ENCODE measurements at places on chromosomes 5 and 9.

- DNase-seq = no peak
Observed at GRCh38 chr5:72555871-72556270, 48.7 kb upstream of the ZNF366 start.

GRCh38 chr5:2459251-2459650, 292.2 kb downstream of the IRX2 start:
- DNase-seq = no peak

- no peak for DNase-seq
Observed at GRCh38 chr9:20835377-20836286, 151.6 kb downstream of the FOCAD start.

DNA sequence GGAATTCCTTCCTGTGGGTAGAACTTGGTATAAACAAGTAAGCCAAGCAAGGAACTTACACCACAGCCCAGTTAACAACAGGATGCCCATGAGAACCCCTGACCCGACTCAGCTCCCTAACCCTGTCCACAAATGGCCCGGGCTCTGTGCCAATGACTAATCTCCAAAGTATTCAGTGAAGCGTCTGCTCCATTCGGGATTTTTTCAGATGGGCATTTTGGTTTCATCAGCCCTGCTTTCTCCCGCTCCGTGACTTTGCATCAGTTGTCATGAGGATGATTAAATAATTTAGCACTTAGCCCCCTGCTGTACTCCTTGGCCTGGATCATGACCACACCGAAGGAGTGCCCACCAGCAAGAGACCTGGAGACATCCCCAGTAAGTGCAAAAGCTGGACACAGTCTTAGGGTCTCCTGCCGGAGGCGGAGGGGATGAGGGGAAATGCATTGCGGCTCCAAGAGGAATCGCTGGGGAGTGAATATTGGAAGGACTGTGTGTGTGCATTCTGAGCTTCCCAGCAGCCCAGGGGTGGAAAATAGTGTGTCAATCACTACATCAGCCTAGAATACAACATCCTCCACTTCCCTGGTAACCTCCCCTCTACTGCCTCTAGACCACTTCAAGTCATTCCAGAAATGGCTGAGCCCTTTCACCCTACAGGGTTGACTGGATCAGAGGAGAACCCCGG, 41.4 kb upstream of the DNAH5 start:
- DNase-seq = peak; percentile 64

DNA sequence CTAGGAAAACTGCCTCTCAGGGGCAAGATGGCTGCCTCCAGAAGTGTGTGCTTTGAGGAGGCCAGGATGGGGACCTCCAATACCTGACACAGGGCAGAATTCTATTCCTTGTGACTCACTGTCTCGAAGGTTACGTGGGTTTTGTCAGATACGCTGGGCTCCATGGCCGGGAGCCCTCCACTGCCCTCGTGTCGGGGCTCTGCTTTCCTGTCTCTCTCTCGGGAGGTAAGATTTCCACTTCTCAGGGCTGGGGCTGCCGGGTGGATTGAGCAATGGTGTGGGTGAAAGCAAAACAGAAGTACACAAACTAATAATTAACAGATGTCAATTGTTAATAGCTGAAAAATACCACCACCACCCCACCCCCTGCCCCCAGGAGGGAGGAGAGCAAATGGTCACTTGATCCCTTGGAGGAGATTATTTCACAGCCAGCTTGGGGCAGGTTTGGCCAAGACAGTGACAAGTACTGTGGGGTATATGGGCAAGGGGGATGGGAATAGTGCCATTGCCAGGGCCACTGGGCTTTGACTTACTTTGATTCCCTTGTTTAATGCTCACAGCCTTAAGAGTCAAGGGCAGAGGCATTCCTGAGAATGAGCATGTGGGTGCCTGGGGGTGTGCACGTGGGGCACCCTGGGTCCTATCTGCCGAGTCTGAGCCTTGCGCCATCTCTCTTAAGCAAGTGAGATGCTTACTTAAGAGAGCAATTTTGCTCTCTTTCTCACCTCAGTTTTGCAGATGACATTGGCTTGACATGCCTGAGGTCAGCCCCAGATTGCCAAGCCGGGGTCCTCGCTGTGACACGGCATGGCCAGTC, 28.8 kb upstream of the DAB2IP start:
- no peak for DNase-seq

Data from HT-29 (cell line).